Endodermal cell (in vitro differentiated cells): ENCODE measurements at places on chromosomes 16 and 17. TPM values are rescaled to one million over a fixed set of nuclear protein-coding genes. Genes with fewer than 3 reads are reported as not detected.

The PKMYT1 gene
- 74.9 and 88.5 TPM in 2 replicates for total RNA-seq

The GPRC5B gene
- total RNA-seq, result 49.1 and 49.7 TPM in 2 replicates

The TBC1D26 gene
- 2.0 and 3.4 TPM in 2 replicates for total RNA-seq

The FN3K gene
- 32.6 to 35.6 TPM (median 33.3 TPM) in 3 replicates for total RNA-seq

The KRTAP4-3 gene
- not detected in 3 replicates for total RNA-seq

The CRYM gene
- total RNA-seq, result 15.4 to 21.0 TPM (median 18.3 TPM) in 3 replicates

The ARHGDIA gene
- total RNA-seq, result 140 to 262 TPM (median 240 TPM) in 3 replicates

The NPB gene
- 1.8 and 3.3 TPM in 2 replicates for total RNA-seq

The KRTAP4-1 gene
- not detected in 3 replicates for total RNA-seq

The EZH1 gene
- 27.2 to 36.8 TPM (median 27.4 TPM) in 3 replicates for total RNA-seq

The SLC5A11 gene
- 0.16 to 0.63 TPM in 2 of 3 replicates, not detected in the other for total RNA-seq

- DNase-seq, result no peak
Observed at GRCh38 chr16:58109330-58109729, 19.9 kb downstream of the CFAP20 start.

DNA sequence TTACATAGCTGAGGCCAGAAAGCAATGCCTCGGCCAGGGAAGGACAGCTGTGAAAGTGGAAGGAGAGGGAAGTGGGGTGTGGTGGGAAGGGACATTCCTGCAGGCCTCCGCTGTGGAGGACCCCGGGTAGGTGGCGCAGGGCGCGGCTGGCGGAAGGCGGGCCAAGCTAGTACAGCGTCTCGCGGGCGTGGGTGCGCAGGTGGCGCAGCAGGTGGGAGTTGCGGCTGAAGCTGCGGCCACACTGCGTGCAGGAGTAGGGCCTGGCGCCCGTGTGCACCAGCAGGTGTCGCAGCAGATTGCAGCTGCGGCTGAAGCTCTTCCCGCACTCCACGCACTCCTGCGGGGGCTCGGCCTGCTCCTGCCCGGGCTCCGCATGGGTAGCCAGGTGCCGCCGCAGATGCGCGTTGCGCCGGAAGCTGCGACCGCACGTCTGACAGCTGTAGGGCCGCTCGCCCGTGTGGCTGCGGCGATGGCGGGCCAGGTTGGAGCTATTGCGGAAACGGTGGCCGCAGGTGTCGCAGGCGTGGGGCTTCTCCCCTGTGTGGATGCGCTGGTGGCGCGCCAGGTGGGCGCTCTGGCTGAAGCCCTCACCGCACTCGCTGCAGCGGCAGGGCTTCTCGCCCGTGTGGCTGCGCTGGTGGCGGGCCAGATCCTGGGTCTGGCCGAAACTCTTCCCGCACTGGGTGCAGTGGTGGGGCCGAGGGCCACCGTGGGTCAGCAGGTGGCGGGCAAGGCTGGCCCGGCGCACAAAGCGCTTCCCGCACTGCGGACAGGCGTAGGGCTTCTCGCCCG is 10.0 kb downstream of the ZSCAN10 start:
- DNase-seq, result no peak

DNA sequence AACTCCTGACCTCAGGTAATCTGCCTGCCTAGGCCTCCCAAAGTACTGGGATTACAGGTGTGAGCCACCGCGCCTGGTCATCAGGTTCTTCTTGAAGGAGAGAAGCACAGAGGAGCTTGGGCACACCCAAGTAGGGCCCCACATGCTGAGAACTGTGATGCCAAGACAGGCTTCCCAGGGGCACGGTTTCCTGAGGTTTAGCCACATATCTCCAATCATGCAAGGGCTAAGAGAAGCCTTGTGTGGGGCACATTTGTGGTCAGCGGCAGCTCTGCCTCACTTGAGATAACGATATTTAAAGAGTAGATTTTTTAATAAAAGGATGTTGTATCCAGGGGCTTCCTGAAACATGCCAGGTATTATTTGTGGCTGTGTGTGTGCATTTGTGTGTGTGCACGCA is 46.9 kb downstream of the CUEDC1 start:
- DNase-seq, result no peak

GRCh38 chr16:81189100-81189664 is 49.3 kb upstream of the BCO1 start:
- no peak for DNase-seq

DNA sequence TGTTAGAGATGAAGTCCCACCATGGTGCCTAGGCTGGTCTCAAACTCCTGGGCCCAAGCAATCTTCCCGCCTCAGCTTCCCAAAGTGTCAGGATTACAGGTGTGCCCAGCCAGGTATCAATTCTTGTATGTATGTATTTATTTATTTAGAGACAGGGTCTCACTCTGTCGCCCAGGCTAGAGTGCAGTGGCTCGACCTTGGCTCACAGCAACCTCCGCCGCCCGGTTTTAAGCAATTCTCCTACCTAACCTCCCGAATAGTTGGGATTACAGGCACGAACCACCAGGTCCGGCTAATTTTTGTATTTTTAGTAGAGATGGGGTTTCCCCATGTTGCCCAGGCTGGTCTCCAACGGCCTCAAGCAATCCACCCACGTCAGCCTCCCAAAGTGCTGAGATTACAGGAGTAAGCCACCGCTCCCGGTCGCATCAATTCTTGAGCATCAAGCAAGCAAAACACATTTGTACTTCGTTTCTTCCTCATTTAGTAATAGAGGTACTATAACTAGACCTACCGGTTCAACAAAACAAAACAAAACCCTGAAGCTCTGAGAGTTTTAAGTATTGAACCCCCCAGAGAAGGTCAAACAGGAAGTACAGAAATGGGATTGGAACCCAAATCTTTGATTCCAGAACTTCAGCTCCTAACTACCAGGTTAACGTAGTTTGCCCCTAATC is 1.0 kb upstream of the ZNF500 start:
- no peak for DNase-seq

DNA sequence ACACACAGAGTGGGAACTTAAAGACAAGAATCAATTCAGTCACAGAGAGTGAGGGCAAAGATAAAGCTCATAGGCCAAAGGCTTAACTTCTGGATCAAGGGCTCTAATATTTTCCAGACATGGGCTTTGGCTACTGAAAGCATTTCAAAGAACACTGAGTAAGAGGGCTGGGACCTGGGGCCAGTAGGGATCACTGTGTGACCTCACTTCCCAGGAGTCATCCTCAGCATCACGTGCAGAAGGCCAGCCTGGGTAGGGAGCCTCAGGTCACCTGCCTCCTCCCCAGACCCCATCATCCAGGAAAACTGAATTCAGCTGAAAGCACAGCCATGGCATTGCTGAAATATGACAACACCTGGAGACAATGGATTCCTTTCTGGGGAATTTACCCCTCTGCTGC is 163.5 kb downstream of the RAB11FIP4 start:
- no peak for DNase-seq

- peak; percentile 76 for DNase-seq
Observed at GRCh38 chr17:82022310-82022980, at the start of gene CENPX. TSS of gene CENPX (minus strand) at chr17:82022878. CDS start at chr17:82022861, 17 bp downstream.

DNA sequence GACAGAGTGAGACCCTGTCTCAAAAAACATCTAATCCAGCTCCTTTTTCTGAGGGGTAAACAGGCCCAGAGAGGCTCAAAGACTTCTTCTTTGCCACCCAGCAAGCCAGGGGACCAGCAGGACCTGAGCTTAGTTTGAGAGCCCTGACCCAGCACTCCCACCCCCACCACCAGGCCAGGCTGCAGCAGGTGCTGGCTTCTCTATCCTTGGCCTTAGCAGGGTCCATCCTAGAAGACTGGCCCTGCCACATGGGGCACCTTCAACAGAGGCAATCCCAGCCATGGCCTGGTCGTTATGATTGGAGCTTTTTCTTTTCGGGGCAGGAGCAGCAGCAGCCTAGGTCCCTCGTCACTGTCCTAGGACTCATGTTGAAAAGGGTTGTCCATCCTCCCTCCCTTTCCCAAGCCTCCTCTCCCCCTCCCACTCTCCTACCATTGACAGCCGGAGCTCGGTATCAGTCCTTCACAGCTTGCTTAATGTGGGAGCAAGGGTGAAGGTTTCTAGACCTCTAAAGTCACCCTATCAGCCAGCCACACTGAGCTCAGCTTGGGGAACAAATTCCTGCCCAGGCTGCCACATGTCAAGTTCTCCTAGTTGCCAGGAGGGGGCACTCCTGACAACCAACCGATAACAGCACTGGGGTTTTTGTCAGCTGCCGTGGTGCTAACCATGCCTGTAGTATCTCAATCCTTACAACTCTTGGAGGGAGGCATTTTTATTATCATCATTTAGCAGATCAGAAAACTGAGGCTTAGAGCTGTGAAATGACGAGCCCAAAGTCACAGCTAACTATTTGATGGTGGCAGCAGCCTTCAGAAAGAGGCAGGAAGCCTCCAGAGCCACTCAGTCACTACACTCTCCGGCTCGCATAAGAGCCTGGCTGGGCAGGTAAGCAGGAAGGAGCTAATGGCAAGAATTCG is 11.2 kb downstream of the MRPL27 start:
- peak; percentile 91 for DNase-seq

DNA sequence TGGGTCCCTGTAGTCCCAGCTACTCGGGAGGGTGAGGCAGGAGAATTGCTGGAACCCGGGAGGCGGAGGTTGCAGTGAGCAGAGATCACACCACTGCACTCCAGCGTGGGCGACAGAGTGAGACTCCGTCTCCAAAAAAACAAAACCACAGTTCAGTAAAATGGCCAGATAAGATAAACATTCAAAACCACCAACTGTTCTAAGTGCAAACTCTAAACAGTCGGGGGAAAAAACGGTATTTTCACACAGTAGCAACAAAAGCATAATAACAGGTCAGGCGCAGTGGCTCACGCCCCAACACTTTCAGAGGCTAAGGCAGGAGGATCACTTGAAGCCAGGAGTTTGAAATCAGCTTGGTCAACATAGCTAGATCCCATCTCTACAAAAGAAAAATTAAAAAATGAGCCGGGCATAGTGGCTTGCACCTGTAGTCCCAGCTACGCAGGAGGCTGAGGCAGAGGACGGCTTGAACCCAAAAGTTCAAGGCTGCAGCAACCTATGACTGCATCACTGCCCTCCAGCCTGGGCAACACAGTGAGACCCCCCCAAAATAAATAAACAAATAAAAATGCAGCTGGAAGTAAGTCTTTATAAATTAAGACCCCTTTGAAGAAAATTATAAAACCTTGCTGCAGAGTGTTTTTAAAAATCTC is 10.8 kb upstream of the HASPIN start:
- DNase-seq, result no peak

GRCh38 chr17:6591599-6592158 is 35.3 kb upstream of the PITPNM3 start:
- DNase-seq, result no peak

GRCh38 chr17:50151937-50152547 is 1.6 kb upstream of the PPP1R9B start:
- DNase-seq, result peak; percentile 98

- no peak for DNase-seq
Observed at GRCh38 chr17:42743595-42744282, 1.1 kb downstream of the EZH1 start.

- DNase-seq, result no peak
Observed at GRCh38 chr16:17266608-17267313, 204.0 kb downstream of the XYLT1 start.

DNA sequence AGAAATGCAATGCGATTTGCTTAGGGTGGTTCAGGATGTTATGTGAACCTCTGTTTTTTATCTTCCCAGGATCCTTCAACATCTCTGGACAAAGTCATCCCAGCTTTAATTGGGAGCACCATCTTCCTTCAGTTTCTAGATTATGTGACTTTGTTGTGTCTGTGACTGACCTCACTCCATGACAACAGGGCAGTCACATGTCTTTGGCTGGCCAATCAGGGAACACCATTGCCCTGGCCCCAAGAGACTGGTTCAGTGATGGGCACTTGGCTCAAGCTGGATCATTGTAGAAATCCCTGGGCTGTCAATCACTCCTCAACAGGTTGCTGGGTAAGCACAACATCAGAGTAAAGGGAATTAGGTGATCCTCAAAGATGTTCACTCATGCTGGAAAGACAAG is 499.7 kb downstream of the XYLT1 start:
- DNase-seq, result no peak

GRCh38 chr16:51163894-51164566 is 13.0 kb upstream of the SALL1 start:
- no peak for DNase-seq

DNA sequence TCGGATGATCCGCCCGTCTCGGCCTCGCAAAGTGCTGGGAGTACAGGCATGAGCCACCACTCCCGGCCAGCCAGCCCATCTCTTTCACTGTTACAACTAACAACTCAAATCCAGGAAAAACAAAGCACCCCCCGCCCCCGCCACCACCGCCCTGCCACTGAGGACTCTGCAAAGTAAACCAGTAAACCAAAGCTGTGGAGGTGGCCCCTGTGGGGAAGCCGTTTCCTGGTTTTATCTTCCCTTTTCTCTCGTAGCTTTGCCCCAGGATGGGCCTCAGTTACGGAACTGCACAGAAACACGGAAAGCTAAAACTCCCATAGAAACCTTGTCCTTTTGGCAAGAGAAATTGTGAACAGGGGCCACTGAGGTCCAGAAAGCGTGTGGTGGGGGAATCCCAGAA is 17.5 kb downstream of the CHMP6 start:
- no peak for DNase-seq

GRCh38 chr17:1485423-1486376 is 6.8 kb downstream of the MYO1C start:
- DNase-seq, result peak; percentile 86

DNA sequence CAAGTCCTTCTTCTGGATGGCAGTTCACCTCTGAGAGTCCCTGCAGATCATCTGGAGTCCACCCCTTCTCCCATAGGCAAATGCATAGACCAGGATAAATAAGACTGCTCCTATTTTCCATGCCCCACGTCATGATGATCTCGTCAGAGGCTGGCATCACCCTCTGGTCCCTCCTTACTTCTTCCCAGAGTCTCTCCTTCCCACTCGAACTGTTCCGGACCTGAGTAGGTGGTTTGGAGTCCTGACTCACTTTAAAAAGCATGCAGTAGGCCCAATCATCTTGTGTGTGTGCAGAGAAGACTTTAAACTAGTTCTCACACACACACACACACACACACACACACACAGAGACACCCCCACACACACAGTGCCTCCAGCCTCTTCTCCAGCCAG is 72.0 kb downstream of the SOX9 start:
- DNase-seq, result no peak

GRCh38 chr17:34012709-34013375 is 242.2 kb upstream of the CCL2 start:
- DNase-seq, result peak; percentile 50

- peak; percentile 34 for DNase-seq
Observed at GRCh38 chr17:34098699-34099098, 156.4 kb upstream of the CCL2 start.

DNA sequence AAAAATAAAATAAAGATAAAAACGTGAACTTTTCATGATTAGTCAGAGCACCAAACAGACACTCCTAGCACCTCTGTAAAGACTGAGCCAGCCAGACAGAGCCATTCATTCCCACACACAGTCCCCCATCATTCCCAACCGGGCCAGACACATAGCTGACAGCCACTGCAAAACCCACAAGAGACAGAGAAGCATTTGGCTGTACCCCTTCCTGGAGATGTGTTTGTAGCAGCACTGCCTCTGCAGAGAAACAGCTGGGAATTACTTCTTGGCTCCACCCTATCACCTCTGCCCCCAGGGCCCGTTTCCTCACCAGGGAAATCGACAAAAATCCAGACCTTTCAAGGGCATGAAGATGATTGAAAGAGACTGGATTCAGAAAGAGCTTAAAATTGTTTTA is 46.4 kb downstream of the MYH11 start:
- DNase-seq, result no peak

GRCh38 chr17:27430882-27431491 is 25.3 kb upstream of the KSR1 start:
- DNase-seq, result peak; percentile 93

GRCh38 chr17:17239832-17240231 is 2.9 kb upstream of the FLCN start:
- no peak for DNase-seq

GRCh38 chr17:49442041-49442440 is 27.4 kb upstream of the PHB1 start:
- peak; percentile 30 for DNase-seq
